ENCODE measurements at places on chromosomes 3 and 15.

- no peak for DNase-seq
These were observed 225.4 kb downstream of the SI start for GRCh38 chr3:164852866-164853265.

GRCh38 chr3:152284906-152285305 lies 16.2 kb downstream of the MBNL1 start:
- DNase-seq = no peak

DNA sequence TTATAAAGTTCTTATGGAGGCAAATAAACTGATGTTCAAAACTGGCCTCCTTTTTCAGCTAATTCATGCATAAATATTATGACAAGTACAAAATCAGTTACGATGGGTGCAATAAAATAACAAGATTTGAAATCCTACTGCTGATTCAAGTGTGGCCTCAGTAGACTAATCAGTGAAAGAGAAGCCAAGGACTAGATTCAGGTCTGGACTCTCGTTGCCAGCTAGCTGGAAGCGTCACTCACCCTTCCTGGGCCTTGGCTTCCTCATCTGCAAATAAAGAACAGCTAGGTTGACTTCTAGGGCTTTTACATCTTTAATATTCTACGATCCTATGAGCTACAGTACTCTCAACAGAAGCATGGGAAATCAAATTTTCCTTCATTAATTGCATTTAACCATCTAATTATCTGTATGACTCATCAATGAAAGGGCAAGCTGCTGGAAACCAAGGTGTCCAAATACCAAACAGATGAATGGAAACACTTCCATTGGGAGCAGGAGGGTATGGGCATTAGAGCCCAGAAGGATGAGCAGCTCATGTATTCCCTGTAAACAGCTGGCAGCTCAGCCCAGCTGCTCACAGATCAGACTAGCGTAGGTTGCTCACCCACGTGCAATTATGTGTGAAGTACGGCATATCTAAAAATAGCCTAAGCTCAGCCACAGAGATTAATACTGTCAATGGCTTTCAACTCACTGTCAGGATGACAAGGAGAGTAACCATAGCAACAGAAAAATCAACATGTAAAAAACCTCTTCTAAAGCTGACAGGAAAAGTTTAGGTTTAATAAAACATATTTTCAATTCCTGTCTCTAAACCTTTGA lies 294.8 kb downstream of the PLCL2 start:
- DNase-seq = peak; percentile 41

DNA sequence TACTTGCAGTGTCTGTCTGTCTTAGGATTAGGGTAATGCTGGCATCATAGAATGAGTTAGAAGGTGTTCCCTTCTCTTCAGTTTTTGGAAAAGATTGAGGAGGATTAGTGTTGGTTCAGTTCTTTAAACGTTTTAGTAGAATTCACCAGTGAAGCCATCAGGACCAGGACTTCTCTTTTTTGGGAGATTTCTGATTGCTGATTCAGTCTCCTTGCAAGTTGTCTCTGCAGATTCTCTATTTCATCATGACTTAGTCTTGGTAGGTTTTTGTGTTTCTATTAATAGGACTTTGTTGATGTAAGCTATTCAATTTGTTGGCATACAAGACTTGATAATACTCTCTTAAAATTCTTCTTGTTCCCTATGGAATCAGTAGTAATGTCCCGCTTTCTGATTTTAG lies 48.9 kb downstream of the STT3B start:
- DNase-seq = no peak

- no peak for DNase-seq
These were observed 8.6 kb upstream of the CBLB start for GRCh38 chr3:105877336-105877910.

DNA sequence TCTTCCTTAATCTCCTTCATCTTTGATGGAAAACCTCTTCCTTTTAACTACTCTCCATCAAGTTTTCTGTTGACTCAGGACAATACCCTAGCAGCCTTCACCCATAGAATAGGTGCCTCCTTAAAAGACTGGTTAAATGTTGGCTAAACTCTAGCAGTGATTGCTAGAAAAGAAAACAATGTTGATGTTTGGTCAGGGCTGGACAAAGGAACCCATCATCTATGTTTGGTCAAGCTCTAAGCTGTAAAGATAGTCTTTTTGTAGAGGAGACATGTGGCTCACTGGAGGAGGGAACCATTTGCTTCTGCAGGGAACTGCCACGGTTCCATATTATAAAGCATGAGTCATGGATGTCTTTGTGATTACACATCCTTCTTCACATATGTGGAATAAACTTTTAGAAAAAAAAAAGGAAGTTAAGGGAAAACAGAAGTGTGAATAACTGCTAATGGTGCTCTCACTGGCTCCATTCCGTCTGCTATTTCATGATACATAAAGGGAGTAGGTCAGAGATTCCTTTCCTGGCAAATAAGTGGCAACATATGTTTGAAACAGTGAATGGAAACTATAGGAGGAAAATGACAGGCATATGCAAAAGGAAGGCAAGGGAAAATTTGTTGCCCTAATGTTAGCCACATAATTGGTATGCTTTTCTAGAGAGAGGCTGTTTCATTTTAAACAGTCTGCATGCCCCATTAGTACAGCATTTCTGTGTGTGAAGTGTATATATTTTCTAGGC lies 78.2 kb downstream of the CMSS1 start:
- no peak for DNase-seq

- no peak for DNase-seq
These were observed at the start of the genes BTD and HACL1 for GRCh38 chr3:15601399-15602145. TSS of gene BTD (plus strand) at chr3:15601745. CDS start at chr3:15635440, 33,695 bp downstream. TSS of gene HACL1 (minus strand) at chr3:15601569. CDS start at chr3:15601463, 106 bp downstream.

DNA sequence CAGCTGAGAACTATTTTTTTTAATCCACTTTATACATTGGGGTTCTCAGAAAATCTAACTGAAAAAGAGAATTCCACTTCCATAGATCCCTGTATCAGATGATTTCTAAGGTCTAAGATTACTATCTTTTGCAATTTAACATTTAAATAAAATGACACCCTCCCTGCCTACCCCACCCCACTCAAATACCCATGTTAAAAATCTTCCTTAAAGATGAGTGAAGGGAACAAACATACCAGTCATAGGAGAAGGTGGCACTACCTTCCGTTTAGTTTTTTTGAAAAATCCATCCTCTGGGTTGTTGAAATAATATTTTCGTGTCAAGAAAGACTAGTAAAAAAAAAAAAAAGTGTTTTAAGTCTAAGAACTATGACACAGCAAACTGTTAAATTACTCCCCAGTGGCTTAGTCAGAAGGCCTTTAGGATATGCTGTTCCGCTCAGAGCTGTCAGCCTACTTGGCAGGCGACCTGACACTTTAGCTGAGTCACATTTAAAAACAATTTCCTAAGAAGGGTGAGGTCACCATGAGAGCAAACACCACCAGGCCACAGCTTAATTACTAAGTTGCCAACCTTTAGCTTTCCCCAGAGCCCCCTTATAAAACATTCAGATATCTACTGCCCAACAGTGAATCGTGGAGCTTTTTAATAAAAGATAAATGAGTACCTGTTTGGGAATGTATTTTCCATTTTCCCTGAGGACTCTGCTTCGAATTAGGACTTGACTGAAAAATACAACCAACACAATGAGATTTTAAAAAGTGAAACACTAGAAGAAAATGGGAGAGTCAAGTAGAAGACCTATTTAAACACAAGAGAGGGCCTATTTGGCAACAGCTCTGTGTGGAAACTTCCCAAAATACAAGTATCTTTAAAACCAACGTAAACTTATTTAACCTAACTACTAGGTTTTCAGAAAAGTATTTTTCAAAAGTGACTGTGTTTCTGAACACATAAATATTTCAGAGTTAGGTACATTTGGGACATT lies 9.6 kb downstream of the EMC3 start:
- no peak for DNase-seq

- no peak for DNase-seq
These were observed 434.8 kb upstream of the THBS1 start for GRCh38 chr15:39145854-39146625.

DNA sequence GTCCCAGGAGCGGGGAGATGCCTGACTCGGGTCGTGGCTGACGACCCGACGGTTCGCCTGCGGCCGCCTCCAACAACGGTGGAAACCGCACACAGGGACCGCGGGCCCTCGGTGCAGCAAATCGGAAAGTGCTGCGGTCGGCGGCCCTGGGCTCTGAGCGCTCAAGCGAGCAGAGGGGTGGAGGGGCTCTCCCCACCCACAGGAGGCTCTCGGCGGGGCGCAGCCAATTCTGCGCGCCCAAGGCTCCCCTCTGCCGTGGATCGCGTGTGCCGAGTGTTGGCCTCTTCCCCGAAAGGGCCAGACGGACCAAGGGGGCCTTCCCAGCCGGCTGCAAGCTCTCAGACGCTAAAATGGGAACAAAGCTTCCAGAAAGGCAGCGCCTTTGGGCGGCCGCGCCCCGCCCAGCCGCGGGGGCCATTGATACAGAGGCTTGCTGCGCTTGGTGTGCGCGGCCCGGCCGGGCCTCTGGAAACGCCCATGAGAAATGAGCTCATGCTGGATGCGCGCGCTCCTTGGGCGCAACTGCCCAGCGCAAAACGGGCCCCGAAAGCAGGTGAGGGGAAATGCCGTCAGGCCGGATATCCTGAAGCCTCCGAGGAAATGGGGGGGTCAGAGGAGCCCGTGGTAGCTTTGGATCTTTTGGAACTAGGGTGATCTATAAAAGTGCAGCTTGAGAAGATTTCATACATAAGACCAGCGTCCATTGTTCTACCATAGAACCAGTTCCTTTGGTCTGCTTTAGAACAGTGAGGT lies 1.2 kb upstream of the GSK3B start:
- peak; percentile 91 for DNase-seq

DNA sequence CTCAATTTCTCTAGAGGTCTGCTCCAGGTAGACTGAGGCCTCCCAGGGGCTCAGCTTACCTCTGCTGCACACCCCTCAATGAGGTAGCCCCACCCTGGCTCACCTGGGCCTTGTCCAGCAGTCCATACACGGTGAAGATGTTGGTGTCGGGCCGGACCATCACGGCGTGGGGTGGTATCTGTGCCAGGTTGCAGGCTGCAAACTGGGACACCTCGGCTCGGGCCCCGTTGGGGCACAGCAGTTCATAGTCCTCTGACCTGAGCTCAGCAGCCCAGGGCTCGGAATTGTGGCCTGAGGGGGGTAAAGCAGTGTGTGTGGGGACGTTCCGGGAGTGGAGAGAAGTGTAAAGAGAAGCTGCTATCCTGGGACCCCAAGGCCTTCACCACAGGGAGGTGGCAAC lies 23.2 kb downstream of the MELTF start:
- DNase-seq = no peak

DNA sequence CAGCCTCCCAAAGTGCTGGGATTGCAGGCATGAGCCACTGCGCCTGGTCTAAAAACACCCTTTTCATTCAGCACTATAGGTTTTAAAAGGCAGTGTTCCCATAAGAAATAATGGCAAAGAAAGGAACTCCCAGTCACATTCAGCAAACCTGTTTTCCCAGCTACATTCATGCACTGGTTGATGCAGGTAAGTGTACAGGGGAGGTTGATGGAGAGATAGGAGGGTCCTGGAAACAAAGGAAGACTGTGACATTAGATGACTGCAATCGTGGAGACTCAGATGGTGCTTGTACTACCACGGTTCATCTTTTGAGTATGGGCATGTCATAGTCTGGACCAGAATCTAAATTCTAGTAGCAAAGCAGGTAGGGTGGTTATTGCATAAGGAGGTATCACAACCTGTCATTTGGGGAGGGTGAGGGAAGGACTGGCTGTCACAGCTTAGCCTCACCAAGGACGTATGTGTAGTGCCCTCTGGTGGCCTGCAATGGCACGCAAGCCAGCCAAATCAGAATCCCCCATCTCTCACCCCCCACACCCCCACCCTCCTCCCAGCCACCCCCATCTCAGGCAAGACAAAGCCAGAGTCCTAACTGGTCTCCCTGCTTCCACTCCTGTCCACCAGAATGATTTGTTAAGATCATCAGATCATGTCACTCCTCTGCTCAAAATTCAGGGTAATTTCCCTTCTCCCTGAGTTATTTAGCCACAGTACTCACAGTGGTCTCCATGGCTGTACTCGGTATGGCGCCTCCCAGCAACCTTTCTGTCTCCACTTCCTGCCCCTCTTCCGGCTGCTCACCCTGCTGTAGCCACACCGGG lies 28.8 kb upstream of the UBL7 start:
- peak; percentile 77 for DNase-seq

GRCh38 chr3:159773706-159774105 lies 214.9 kb upstream of the IL12A start:
- DNase-seq = no peak

GRCh38 chr3:101890716-101891115 lies 41.4 kb downstream of the NFKBIZ start:
- no peak for DNase-seq

DNA sequence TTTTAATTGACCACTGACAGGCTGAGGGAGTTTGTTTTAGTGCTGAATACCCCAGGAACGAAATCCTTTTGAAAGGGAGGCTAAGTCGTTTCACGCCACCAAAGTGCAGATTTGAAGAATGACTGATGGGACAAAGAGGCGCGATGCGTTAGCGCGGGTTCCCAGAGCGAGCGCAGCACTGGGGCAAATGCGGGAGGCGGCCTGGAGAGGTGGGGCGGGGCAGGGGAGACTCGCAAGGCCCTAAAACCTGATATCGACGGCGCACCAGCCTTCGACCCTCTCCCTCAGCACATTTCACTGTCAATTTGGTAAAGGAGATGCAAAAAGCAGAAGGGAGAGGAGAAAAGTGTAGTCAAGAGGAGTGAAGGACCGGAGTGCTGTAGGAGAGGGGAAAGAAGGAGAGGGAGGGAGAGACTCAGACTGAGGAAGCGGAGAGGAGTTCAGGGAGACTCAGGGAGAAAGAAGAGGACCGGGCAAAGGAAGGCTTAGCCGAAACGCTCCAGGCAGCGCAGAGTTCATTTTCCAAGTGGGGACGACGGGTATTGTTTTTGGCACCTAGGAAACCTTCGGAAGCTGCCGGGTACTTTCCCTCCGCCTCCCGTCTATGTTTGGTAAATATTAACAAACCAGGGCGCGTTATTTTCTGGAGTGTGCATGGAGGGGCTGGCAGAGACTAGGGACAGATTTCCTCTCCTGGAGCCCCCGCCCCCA lies 3.8 kb upstream of the FOXB1 start:
- peak; percentile 3 for DNase-seq

DNA sequence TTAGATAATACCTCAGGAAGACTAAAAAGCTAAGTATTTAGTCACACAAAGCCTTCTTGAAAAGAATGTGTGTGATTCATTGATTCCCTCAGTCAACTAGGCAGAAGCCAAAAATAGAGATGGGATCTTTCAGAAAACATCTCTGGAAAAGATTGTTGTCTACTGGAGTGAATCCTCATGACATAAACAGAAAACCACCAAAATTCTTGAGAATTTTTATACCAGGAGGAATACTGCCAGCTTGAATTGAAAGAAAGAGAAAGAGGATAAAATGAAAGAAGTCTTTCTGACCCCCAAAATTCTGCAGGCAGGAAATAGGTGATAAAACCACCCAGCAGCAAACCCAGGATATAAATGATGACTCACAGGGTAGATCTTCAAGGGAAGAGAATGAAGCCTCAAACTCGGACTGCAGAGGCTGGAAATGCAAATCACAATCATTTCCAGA lies 363.1 kb upstream of the PLSCR5 start:
- no peak for DNase-seq

GRCh38 chr15:94239474-94239873 lies 8.1 kb downstream of the MCTP2 start:
- DNase-seq = no peak

GRCh38 chr15:61047783-61048182 lies 181.3 kb downstream of the RORA start:
- DNase-seq = no peak
